ENCODE measurements at places on chromosomes 16 and 17. TPM values are rescaled to one million over a fixed set of nuclear protein-coding genes. Genes with fewer than 3 reads are reported as not detected.

RRAD gene
- total RNA-seq, result 0.80 TPM

MYL11 gene
- not detected for total RNA-seq

FN3K gene
- 22.0 TPM for total RNA-seq

LONP2 gene
- 85.6 TPM for total RNA-seq

- H3K27me3 ChIP-seq, result peaks cover 6% of the 10 kb centered on the region
- H3K36me3 ChIP-seq, result peaks cover 26% of the 10 kb centered on the region
- H3K4me1 ChIP-seq, result peaks cover 21% of the 10 kb centered on the region
- DNase-seq, result no peak
- H3K4me3 ChIP-seq, result no peak overlapping the region
Observed at GRCh38 chr17:39205112-39205526, 5.0 kb downstream of the RPL19 start.

GRCh38 chr16:69918241-69918640 is 32.9 kb upstream of the CLEC18A start:
- no peak overlapping the region for H3K4me3 ChIP-seq
- no peak overlapping the region for H3K27ac ChIP-seq
- H3K27me3 ChIP-seq, result no peaks in the 10 kb centered on the region
- H3K36me3 ChIP-seq, result 0 out of 3 replicates have a peak, but pooled peaks cover 7% of the 10 kb centered on the region

GRCh38 chr17:21033350-21033749 is 9.5 kb downstream of the USP22 start:
- H3K4me1 ChIP-seq, result peaks cover 48% of the 10 kb centered on the region
- H3K27me3 ChIP-seq, result no peaks in the 10 kb centered on the region
- DNase-seq, result no peak

DNA sequence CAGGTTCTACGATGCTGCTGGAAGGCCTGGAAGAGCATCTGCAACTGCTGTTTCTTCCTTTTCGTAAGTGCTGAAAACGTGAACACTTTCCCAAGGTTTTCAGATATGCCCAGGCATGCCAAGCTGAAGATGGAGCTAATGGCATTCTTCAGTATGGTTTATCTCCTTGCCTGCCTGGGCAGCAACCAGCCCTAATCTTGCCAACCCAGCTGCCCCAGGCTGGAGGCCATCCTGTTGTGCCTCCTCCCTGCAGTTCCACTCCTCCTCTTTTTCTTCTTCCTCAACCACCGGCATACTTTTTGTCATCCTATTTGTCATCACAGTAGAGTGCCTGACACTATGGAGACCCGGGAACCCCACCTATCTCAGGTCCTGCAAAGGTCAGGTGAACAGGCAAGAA is 1849.3 kb downstream of the TP53TG3F start:
- H3K4me3 ChIP-seq, result no peak overlapping the region
- no peaks in the 10 kb centered on the region for H3K36me3 ChIP-seq
- H3K4me1 ChIP-seq, result no peaks in the 10 kb centered on the region
- no peak for DNase-seq
- H3K27ac ChIP-seq, result no peak overlapping the region

GRCh38 chr16:81106826-81107503 is 10.8 kb upstream of the GCSH start:
- H3K4me3 ChIP-seq, result no peak overlapping the region
- peak overlapping the region; percentile 11 for H3K27ac ChIP-seq
- peaks cover 38% of the 10 kb centered on the region for H3K4me1 ChIP-seq
- peak; percentile 45 for DNase-seq
- no peaks in the 10 kb centered on the region for H3K27me3 ChIP-seq

- H3K27me3 ChIP-seq, result peaks cover 9% of the 10 kb centered on the region
- no peak for DNase-seq
- H3K4me3 ChIP-seq, result peak within 1 kb of the TSS; percentile 67
- H3K27ac ChIP-seq, result no peak within 1 kb of the TSS
- H3K36me3 ChIP-seq, result no peaks in the 10 kb centered on the region
- peaks cover 33% of the 10 kb centered on the region for H3K4me1 ChIP-seq
Observed at GRCh38 chr17:2025220-2025621, at the start of gene RTN4RL1. RTN4RL1 (minus strand) TSS chr17:2025334; CDS start chr17:2024865, 469 bp downstream.

DNA sequence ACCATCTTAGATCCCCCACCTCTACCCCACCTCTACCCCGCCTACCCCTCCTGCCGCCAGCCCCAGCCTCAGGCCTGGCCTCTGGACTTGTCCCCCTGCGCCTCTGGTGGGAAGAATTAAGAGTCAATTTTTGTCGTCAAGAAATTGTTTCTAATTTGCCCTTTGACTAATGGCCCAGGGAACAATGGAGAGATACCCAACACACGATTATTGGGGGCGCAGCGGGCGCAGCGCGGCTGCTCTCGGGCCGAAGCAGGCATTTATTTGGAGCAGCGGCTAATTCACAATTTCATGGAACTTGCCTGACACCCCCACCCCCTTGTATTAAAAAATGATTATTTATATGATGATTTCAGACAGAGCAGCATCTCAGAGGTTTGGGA is 4.4 kb upstream of the BAHCC1 start:
- H3K36me3 ChIP-seq, result no peaks in the 10 kb centered on the region
- peaks cover 82% of the 10 kb centered on the region for H3K4me1 ChIP-seq
- H3K27me3 ChIP-seq, result peaks cover 66% of the 10 kb centered on the region
- DNase-seq, result no peak
- H3K27ac ChIP-seq, result no peak overlapping the region
